ENCODE measurements at places on chromosomes 12 and 14.
A peak's percentile ranks its signal among the peaks of the same experiment; 100 is the strongest.

GRCh38 chr14:37988472-37988871 lies 219.2 kb upstream of the SSTR1 start:
- no peak for DNase-seq

- no peak for DNase-seq
Measured at GRCh38 chr12:97375310-97375709, 87.3 kb upstream of the RMST start.

DNA sequence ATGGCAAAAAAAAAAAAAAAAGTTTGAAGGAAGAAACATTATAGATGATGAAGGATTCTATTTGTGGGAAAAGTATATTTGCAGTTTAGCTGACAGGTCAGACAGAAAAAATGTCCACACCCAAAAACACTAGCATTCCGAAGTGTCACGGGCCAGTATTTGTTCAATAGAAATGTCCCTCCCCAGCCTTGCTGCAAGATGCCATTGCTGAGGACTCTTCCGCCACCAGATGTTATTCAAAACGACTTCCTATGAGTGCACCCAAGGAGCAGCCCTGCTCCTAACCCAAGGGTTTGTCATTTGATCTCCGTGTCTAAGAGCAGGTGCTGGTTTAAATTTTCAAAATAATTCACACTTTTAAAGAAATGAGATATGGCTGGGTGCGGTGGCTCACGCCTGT lies 163.1 kb downstream of the GCH1 start:
- DNase-seq: no peak

DNA sequence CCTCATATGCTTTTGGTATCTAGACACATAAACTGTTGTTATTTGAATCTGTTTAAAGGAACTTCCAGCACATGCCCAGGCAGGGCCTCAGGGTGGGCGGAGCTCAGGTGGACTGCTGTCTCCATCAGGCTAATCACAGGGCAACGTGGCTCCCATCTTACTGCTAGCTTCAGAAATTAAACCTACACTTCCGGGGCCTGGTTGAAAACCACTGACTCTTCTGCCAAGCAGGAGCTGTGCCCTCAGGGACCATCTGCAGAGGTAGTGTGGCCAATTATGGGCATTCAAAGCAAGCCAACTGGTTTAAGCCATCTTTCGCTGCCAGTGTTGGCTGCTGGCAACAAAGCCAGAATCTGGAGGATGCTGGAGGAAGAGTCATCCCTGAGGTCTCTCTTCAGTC lies 97.5 kb downstream of the TMX1 start:
- DNase-seq: no peak

- DNase-seq: peak; percentile 97
Measured at GRCh38 chr14:29144621-29145020, 378.0 kb downstream of the FOXG1 start.

DNA sequence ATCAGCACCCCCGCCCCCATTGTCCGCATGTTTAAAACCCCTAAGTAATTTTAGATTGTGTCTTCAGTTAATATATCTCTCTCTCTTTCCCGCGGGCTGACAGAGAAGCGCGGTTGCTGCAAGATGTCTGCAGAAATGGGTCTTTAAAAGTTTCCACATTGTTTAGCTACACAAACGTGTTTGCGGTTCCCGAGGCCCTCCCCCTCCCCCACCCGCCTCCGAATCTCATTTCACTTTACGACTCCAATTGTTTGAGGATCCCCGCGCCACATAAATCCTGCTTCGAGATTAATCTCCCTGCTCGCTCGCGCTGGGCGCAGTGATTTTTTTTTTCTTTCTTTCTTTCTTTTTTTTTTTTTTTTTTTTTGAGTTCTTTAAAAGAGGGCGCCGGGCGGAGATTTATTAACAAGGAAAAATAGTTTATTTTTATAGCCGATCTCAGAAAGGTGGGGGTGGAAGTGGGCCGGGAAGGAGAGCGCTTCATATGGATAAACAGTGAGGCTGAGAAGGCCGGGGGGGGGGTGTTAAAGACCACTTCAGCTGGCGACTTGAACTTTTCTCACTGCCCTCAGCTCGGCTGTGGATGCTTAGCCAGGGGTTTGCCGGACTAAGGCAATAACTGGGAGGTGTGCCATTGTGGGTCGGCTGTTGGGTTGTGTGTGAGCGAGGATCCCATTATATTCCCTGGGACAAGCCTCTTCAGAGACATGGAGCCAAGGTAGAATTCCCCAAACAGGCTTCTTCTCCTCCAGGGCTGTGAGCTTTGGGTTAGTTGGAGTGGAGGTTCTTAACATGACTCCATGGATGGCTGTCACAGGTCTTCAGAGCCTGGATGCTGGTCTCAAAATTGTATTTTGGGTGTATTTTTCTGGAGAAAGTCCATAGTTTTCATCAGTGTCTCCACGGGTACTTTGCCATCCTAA lies 39.7 kb upstream of the TBX5 start:
- DNase-seq: no peak

DNA sequence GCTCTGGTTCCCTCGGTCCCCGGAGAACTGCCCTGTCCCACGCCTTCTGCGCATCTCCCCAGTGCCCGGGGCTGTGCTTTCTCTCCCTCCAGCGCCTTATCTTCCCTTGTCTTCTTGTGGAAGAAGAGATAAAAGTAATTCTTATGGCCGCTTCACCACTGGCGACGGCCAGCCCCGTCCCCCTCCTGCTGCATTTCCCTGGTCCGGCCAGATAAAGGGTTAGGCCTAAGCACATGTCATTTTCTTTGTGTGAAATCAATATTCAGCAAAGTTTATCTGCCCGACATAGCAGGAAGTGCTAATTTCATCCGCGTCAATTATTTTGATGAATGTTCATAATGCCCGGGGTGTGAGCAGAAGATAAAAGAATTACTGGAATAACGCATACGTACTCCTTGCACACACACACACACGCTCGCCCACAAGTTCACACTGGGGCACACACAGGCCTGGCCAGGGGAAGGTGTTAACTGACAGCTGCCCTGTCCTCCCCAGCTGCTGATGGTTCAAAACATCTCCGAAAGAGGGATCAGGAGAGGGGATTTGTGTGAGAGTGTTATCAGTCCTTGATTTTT lies 177.7 kb upstream of the LHX5 start:
- no peak for DNase-seq

GRCh38 chr14:27536748-27537147 lies 938.9 kb upstream of the NOVA1 start:
- DNase-seq: no peak

- DNase-seq: no peak
Measured at GRCh38 chr12:124563401-124563800, 4.0 kb downstream of the NCOR2 start.

- DNase-seq: peak; percentile 14
Measured at GRCh38 chr12:3342051-3342450, 149.0 kb upstream of the PRMT8 start.

GRCh38 chr12:124764870-124765580 lies 98.6 kb downstream of the SCARB1 start:
- peak; percentile 84 for DNase-seq

GRCh38 chr12:57461917-57462250 lies 2.3 kb downstream of the GLI1 start:
- DNase-seq: no peak

DNA sequence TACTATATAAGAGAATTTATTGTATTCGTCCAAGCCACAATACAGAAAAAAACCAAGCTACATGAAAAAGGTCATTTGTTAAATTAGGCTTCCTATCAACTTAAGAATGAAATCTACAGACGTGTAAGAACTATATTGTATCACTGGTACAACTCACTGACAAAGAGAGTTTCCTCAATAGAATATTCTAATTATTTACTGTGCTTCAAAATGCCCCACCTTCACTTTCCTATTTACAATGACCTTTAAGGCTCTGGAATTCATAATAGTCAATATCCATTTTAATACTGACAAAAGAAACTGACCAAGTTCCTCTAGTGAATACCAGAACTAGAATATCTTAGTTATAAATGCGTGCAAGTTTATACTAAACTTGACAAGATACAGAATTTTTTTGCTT lies 55.9 kb downstream of the C2CD5 start:
- no peak for DNase-seq

DNA sequence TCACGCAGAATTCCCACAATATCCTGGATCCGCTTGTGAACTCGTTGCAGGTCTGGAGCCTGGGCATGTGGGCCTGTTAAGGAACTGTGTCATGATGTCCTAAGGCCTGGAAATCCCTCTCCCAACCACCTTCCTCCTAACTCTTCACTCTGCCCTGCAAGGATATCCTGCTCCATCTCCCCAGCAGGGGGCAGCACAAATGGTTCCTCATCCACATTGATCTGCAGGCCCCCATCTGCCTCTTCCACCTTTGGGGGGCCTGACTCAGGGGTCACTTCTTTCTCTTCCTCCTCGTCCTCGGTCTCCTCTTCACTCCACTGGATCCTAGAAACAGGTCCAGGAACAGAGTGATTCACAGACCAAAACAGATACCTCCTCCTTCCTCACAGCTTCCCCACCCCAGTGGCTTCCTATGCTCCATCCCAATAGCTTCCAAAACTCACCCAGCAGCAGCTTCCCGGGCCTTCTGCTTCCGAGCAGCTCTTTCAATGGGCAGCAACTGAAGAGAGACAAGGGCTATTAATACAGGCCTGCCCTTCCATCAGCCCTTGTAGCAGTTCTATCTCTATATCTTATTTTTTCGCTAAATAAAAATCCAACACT lies 4.5 kb downstream of the NOP2 start:
- DNase-seq: no peak

DNA sequence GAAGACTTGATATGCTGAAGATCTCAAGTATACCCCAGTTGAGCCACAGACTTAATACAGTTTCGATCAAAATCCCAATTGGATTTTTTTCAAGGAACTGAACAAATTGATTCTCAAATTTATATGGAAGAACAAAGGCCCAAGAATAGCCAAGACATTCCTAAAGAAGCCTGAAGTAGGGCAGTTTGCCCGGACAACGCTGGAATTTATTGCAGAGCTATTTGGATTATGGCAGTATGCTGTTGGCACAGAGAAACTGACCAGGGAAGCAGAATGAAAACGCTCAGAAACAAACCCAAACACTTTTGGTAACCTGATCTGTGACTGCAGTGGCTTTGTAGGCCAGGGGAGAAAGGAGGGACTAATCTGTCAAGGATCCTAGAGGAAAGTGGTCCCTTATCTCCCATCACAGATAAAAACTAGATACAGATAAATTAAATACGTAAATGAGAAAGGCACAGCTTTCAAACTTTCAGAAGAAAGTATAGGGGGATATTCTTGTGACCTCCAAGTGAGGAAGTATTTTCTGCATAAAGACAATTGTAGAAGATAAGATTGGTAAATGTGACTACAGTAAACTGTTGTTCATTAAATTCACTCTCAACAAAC lies 35.9 kb upstream of the GSC start:
- peak; percentile 46 for DNase-seq

- DNase-seq: no peak
Measured at GRCh38 chr14:104641753-104642539, 37.4 kb upstream of the TMEM179 start.

DNA sequence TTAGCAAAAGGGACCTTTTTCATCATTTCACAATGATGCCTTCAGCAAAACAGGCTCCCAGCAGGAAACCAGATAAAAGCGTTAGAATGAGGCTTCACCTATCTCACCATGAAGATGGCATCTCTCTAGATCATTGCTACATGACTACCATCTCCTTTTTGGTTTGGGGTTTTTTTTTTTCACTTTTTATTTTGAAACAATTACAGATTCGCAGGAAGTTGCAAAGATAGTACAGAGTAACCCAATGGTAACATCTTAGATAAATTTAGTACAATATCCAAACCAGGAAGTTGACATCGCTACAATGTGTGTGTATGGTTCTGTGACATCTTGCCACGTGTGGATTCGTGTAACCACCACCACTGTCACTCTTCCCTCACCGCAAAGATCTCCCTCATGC lies 22.3 kb upstream of the PWP1 start:
- no peak for DNase-seq

DNA sequence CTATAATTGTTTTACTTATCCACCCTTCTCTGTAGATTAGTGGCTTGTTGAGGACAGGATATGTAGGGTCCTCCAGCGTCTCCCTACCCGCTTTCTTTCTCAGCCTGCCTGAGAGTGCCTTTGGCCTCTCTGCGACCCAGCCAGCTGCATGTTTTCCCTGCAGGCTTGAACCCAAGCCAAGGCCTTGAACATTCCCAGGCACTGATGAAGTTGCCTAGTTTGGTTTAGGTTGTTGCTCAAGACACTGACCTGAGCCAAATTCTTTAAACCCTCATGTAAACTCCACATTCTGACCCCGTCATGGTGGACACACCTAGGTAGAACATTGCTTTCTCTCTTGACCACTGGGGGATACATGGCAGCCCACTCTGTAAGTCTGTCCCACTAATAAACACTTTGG lies 33.4 kb upstream of the TXNRD1 start:
- DNase-seq: peak; percentile 89

GRCh38 chr14:95901054-95901453 lies 24.4 kb downstream of the TUNAR start:
- DNase-seq: peak; percentile 41

- DNase-seq: no peak
Measured at GRCh38 chr12:60205500-60205899, 609.7 kb downstream of the SLC16A7 start.

- no peak for DNase-seq
Measured at GRCh38 chr12:6638305-6638704, 2.5 kb upstream of the LPAR5 start.

DNA sequence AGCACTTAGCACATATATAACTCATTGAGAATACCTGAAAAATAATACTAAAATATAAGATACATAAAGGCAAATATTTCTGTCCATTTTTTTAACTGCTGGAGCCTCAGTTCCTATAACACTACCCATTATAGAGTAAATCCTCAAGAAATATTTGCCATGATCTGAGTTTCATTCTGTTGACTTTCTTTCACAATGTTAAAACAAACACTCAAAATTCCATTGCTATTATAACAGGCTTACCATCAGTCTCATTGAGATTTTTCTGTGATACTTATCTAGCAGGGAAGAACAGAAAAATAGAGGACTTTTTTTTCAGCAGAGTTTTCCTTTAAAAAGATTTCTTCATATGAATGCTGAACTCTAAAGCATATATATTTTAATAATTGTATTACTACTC lies 24.5 kb downstream of the LMO3 start:
- no peak for DNase-seq

GRCh38 chr12:90253674-90254181 lies 545.1 kb upstream of the ATP2B1 start:
- peak; percentile 69 for DNase-seq

GRCh38 chr12:118126119-118126757 lies 9.7 kb upstream of the PEBP1 start:
- DNase-seq: no peak

DNA sequence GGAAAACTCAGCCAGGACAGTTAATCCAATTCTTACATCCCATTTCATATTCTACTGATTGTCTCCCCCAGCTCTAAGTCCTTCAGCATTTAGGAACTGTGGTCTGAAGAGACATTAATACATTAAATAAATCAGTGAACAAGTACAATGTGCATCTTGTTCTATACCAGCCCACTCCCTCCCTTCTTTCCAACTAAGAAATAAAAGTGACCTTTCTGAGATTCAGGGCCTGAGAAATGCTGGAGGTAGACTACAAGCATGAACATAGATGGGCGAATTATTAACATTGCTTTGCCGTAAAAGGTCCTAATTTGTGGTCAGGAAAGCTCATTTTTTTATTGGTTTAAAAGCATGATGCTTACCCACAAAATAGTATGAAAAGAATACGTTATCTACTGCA lies 113.1 kb downstream of the NELL2 start:
- no peak for DNase-seq

All from stromal cell of bone marrow (primary cell).